ENCODE measurements at places on chromosomes 2 and 18. TPM values are rescaled to one million over a fixed set of nuclear protein-coding genes. Genes with fewer than 3 reads are reported as not detected.

The ALPI gene
- not detected for total RNA-seq

The FAM228A gene
- total RNA-seq = 0.69 TPM

The HOXD13 gene
- total RNA-seq = 0.17 TPM

The CDCA7 gene
- total RNA-seq = 3.2 TPM

The TPGS2 gene
- total RNA-seq = 166 TPM

The NOSTRIN gene
- not detected for total RNA-seq

The IL1F10 gene
- total RNA-seq = not detected

The PHOSPHO2 gene
- 9.6 TPM for total RNA-seq

The FBXO48 gene
- 0.81 TPM for total RNA-seq

The GCG gene
- total RNA-seq = not detected

The EMILIN1 gene
- 3.2 TPM for total RNA-seq

Measured in glutamatergic neuron (in vitro differentiated cells).